Activated gamma-delta T cell treated with Interleukin-2 at 50 U/mL for 16 hours (primary cell): ENCODE measurements at places on chromosomes 7 and 10.

DNA sequence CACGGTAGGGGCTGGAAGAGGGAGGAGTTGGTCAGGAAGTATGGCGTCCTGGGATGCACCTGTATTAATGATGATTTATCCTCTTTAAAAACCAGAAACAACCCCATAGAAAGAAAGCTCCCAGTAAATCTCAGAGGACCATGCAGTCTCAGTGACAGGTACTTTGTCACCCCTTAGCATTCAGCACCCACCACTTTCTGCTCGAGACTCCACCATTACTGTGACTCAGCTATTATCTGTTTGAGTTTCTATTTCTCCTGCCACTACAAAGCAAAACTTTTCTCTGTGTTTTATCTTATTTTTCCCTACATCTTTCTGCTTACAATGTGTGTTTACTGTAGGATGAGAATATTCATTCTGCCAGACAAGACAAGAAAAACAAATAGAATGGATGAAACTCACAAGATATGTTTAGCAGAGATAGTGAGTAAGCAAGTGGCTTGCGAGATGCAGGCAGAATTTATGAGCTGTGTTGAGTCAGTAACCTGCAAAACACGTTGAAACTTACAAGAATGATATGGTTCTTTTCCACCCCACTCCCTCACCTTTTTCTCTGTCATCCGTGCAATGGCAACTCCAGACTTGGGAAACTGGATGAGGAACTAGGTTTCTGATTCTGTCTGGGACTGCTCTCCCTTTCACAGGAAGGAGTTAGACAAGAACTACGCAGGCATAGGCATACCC is 127.1 kb downstream of the AOAH start:
- DNase-seq = no peak

DNA sequence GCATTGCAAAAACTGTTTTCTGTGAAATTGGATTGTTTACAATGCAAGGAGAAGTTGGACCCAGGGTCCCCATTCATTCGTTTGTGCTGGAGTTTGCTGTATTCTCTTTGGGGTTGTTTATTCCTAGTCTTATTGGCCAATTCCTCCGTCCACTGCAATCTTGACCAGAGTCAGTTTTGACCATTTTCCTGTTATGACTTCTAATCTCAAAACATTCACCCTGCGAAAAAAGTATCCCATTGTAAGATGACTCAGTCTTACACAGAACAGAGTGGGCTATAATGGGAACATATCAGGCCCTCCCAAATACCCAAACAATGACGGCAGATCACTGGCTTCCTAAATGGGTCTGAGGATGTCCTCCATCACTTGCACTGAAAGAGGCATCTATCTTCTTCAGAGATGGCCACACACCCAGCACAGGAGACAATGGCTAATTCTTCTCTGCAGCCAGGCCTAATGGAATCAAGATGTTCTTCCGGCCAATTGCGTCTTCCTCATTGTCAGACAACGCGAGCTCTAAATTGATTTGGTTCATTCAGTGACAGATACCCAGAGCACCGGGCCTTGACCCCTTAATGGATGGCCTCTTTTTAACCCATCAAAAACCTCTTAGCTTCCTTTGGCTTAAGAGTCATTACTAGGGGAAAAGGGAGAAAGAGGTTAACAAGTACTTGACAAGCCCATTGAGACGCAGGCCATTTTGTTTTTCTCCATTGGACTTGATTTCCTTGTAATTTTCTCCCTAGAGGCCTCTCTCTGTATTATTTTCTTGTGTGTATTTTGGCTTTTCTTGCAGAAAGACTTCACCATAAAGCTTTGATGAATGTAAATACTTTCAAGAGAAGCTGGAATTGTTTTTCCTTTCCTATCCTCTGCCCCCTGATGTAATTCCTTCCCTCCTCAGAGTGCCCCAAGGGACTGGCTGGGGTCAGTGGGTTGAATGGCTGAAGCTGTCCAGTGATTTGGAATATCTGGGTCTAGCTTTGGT is 129.6 kb downstream of the PRPF18 start:
- no peak for DNase-seq

- DNase-seq = no peak
Observed at GRCh38 chr7:99218406-99219184, 10.7 kb upstream of the KPNA7 start.

DNA sequence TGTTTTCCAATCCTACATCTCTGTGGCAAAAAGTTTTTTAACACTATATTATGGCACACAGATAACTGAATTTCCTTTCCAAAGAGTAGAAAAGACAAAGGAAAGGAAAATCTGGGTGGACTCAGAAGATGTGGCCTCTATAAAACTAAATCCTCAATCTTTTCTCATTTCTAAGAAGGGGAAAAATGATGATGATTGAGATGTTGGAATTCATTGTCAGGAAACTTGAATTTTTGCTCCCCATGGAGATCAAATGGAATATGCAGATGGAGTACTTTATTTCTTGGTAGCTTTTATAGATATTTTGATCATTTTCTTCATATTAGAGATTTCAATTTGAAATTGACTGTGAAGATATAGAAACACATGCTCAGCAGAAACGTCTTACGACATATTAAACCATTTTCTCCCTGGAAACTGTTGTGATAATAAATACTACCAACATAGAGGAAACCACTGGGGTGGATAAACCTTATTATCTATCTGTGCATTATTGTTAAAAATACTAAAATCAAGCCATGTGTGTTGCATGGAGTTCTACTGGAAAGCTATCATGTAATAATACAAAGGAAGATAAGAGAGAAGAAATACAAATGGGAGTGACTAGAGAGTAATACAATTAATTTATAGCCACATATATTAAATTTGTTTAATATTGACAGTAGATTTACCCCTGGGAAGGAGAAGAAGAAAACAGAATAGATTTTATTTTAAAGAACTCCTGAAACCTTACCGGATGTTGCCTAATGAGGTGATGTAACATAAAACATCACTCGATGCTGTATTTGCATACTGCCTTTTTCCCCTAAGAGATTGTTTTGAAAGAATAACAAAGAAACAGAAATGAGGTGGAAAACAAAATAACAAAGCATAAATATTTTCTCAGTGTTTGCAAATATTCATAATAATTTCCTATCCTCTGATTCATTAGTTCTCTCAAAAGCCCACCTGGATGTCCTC is 931.2 kb upstream of the C7orf33 start:
- no peak for DNase-seq

DNA sequence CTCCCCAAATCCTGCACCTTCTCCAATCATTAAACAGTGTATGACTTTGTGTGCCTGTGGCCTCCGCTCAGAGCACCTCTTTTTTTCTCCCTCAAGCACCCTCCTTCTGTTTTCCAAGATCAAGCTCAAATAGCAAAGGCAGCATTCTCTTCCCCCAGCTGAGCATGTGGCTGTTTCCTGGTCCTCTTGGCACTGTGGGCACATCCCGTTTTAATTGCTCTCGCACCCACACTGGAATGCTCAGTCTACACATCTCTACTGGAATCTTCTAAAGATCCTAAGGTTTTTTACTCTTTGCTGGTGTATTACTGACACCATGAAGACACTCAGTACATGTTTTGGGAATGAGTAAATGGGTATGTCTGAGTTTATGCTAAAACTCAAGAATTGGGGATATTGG is 107.4 kb downstream of the WDFY4 start:
- no peak for DNase-seq

DNA sequence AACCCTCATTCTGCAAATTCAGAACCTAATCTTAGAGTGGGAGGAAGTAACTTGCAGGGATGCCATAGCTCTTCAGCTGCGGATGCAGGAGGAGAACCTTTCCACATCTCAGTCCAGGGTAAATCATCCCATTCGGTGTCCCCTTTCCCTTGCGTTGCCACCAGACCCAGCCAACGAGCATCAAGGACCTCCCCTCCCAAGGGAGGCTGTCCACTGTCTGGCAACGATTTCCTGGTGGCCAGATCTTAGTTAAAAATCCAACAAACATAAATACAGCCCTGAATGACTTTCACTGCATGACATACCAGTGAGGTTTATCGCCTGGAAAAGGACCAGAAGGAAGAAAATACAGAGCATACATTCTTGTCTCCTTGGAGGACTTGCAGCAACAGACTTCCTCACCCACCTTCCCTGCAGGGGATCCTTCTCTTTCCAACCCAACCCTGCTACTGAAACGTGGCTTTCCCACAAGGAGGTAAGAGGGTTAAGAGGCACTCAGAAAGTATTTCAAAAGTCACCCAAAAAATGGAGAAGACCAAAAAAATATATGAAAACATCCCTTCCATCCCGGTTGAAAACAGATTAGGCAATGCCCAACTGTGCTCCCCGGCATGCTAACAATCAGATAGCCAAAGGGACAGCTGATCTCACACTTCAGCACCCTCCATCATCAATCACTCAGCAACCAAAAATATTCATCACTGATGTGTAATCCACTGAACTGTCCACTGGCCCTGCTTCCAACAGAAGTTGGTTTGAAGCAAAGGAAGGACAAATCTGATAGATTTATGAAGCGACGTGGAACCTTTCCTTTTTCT is 206.6 kb downstream of the TNS3 start:
- no peak for DNase-seq

GRCh38 chr10:70500368-70500767 is 21.8 kb downstream of the PALD1 start:
- DNase-seq = no peak

DNA sequence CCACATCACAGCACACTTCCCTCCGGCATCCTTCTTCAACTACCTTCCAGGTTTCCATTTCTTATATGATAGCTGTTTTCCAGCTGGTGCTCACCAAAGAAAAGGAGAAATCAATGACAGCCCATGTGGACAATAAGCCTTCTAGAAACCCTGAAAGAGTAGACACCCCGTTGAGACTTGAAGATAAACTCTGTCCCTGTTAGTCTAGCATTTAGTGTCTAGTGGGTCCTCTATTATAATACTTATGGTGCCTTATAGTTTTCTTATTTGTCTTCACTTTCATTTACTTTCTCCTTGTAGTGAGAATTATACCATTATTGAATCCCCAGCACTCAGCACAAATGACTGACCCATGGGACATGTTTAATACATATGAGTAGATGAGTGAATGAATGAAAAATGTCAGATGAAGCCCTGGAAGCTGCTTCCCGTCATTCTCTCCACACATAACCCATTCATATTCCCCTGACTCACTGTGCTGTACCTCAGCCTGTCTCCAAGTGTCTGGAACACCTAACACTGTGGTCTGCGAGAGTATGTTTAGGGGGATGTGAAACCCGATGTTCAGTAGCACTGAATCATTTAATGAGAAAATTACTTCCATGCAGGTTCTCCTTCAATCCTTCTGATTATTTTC is 377.6 kb downstream of the GPR158 start:
- no peak for DNase-seq

GRCh38 chr7:131057015-131057793 is 270.5 kb upstream of the MKLN1 start:
- DNase-seq = no peak

DNA sequence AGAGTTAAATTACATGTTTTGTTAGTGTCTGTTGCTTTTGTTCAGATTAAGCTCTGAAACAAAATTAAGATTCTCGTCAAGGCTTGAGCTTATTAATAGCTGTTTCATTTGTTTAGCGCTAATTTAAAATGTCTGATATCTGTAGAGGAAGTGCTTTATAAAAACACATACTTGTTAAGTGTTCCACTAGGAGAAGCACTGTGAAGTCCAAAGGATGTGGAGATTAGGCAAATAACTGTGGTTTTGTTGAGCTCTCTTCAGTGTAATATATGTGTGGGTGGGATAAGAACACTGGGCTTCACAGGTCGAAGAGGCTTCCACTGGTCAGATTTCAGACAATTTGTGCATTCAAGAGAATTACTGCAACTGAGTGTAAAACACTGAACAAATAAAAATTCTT is 242.0 kb downstream of the AUTS2 start:
- DNase-seq = no peak

- DNase-seq = no peak
Observed at GRCh38 chr7:37391791-37392672, 56.6 kb downstream of the ELMO1 start.
